ENCODE measurements at places on chromosomes 6 and 20.

GRCh38 chr6:3356056-3356823 lies 97.5 kb downstream of the PSMG4 start:
- peak; percentile 65 for DNase-seq

DNA sequence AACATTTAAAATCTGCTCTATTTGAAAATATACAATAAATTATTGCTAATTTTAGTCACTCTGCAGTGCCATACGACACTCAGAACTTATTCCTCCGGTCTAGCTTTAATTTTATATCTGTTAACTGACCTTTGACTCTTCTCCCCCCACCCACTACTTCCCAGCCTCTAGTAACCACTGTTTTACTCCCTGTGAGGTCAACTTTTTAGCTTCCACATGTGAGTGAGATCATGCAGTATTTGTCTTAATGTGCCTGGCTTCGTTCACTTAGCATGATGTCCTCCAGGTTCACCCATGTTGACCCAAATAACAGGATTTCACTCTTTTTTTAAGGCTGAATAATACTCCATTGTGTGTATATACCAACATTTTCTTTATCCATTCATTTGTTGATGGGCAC lies 80.8 kb downstream of the RPP40 start:
- no peak for DNase-seq

- no peak for DNase-seq
Observed at GRCh38 chr20:59346061-59346460, 45.6 kb downstream of the EDN3 start.

DNA sequence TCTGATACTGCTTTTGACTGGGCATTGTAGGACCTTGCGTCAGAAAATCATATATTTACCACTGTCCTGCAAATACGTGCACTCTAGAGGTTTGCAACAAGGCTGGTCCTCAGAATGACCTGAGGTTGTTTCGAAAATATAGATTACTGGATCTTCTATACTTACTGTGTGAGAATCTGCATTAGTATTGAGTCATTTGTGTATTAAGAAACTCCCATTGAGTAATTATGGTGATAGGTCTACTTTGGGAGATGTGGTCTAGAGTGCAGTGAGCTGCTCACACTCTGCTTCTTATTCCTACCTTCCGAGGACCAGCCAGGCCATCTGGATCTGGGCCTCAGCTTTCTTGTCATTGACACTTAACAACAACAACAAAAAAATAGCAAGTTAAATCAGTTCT lies 9.6 kb downstream of the KLHL32 start:
- DNase-seq: no peak

DNA sequence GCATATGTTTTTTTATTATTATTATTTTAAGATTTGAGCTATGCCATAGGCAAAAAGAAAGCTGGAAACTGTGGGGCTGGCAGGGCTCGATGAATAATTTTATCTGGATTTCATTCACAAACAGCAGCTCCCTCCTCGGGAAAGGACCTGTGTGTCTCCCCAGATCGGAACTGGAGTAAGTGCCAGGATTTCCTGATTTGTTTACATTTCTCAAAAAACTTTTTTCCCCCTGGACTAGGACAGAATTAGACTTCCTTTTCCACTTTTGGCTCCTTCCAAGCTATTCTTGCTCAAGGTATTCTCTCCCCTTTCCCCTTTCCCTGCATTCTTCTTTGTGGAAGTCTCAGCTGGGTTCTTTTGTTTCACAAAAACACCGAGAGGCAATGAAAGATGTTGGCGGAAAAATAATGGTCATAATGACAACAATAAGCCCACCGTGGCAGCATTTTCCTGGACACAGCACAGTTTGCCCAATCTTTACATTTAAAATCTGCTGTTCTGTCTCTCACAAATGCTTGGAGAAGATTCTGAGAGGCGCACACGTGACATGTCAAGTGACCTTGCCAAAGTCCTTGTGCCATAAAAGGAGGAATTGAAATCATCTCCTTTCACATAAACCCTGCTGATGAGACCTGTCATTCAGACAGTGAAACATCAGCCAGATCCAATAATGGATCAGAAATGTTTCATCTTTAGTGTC lies 85.8 kb upstream of the PREP start:
- DNase-seq: no peak

GRCh38 chr20:19137641-19138040 lies 74.8 kb upstream of the SLC24A3 start:
- DNase-seq: no peak

- no peak for DNase-seq
Observed at GRCh38 chr20:24148372-24148771, 159.8 kb upstream of the GGTLC1 start.

- no peak for DNase-seq
Observed at GRCh38 chr6:146857980-146858347, 259.2 kb downstream of the ADGB start.

GRCh38 chr20:38152175-38152620 lies 12.9 kb downstream of the TGM2 start:
- DNase-seq: no peak

DNA sequence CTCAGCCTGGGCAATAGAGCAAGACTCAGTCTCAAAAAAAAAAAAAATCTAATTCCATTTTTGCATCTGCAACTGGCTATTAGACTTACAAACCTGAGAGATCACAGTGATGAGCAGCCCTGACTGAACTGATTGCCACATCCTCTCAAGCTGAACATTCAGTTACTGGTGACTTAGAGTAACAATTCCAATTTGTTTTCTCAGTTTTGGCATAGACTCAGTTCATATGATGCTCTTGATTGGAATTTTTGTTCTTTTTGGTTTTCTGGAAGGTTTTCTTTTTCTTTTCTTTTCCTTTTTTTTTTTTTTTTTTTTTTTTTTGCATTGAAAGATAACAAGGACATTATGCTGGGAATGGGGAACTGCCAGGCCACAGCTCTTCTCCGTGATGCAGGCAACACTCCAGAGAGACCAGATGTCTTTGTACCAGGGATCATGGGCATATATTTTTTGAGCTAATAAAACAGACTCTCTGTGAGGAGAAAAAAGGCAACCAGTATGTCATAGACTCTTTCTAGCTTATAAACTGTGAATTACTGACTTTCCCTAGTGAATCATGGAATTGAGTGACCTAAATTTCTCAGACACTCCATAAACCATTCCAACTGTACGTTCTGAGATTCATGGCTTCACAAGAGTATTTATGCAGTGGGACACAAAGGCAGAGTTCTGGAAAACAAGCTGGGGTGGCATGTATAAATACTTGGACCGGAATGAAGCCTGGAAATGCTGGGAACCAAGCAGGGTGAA lies 86.0 kb upstream of the SLC2A12 start:
- DNase-seq: no peak

- no peak for DNase-seq
Observed at GRCh38 chr6:37971711-37972390, 152.3 kb downstream of the ZFAND3 start.

GRCh38 chr6:91780270-91780669 lies 1193.4 kb upstream of the MAP3K7 start:
- no peak for DNase-seq

GRCh38 chr6:128569732-128570679 lies 49.6 kb upstream of the PTPRK start:
- no peak for DNase-seq

GRCh38 chr20:50085481-50086365 lies 27.2 kb downstream of the UBE2V1 start:
- DNase-seq: no peak

- DNase-seq: no peak
Observed at GRCh38 chr6:2913621-2914317, 10.7 kb upstream of the SERPINB9 start.

GRCh38 chr6:109768485-109768884 lies 77.4 kb downstream of the FIG4 start:
- DNase-seq: no peak

Measured in hypothalamus (tissue), 51 donors.